ENCODE measurements at places on chromosomes 7 and 10. TPM values are rescaled to one million over a fixed set of nuclear protein-coding genes. Genes with fewer than 3 reads are reported as not detected.

- no peak overlapping the region for H3K4me3 ChIP-seq
- H3K27me3 ChIP-seq: no peaks in the 10 kb centered on the region
- no peak for DNase-seq
- no peaks in the 10 kb centered on the region for H3K36me3 ChIP-seq
Observed at GRCh38 chr7:17153536-17153935, 144.9 kb upstream of the AHR start.

ANKRD61 gene
- total RNA-seq: not detected

SFTPA1 gene
- not detected for total RNA-seq

GRCh38 chr7:74514131-74514591 is 60.5 kb downstream of the GTF2IRD1 start:
- no peak for DNase-seq
- no peaks in the 10 kb centered on the region for H3K27me3 ChIP-seq
- no peak overlapping the region for H3K4me3 ChIP-seq
- no peaks in the 10 kb centered on the region for H3K36me3 ChIP-seq
- H3K27ac ChIP-seq: no peak overlapping the region

DNA sequence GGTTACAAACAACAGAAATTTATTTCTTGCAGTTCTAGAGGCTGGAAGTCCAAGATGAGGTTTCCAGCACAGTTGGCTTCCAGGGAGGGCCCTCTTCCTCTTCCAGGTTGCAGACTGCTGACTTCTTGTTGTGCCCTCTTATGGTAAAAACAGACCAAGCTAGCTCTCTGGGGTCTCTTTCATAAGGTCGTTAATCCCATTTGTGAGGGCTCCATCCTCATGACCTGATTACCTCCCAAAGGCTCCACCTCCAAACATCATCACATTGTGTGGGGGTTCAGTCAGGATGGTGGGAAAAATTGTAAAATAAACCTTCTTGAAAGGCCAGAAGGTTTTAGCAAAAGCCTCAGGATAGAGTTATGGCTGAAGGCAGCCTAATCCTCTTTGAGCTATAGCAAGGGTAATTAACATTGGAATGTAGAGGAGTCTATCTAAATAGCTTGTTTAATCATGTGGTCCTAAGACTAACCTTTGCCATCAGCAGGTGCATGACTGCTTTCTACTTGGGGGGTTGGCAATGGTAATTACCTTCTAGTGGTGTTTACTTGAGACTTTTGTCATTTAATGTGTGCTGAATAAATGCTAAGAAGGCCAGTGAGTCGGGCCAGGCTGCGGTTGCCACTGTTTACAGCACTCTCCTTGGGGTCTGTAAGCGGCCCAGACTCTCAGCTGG is 80.8 kb downstream of the PPP1R17 start:
- no peak overlapping the region for H3K4me3 ChIP-seq
- H3K27ac ChIP-seq: no peak overlapping the region
- no peaks in the 10 kb centered on the region for H3K27me3 ChIP-seq
- H3K36me3 ChIP-seq: no peaks in the 10 kb centered on the region

STEAP1B gene
- 2.8 TPM for total RNA-seq

HILPDA gene
- 36.8 TPM for total RNA-seq

DNA sequence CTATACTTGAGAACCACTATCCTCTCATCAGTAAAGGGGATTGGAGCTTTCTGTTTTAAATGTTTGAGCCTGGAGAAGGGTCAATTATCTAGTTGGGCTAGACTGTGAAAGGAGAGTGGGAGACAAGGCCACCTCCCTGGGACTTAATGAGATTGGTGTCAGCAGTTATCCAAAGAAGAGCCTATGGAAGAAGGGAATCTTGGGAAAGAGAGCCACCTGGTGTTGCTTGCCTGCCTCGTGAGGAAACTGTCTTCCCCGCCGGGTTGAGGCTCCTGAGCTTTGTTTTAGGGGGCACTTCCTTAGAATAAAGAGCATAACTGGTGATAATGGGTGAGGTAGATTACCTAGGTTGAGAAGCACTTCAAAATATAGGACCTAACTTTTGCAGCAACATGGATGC is 32.0 kb upstream of the ABCB4 start:
- H3K4me3 ChIP-seq: no peak overlapping the region
- no peak overlapping the region for H3K27ac ChIP-seq

DNA sequence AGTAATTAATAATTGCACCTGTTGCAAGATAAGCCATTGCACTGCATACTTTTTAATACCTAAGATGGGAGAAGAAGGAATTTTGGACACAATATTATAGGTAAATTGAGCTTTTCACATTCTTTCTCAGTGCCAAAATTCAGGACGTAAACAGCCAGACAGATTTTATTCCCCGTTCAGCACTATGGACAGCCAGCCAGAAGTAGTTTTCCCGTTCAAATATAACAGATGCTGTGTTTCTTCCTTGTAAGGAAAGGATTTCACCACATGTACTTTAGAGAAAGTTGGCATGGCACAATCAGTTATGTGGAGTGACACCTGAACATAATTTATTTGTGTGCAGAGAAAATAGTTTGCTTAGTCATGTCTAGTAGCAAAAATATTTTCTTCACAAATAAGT is 34.8 kb downstream of the SEMA3E start:
- H3K4me1 ChIP-seq: no peaks in the 10 kb centered on the region
- no peak overlapping the region for H3K27ac ChIP-seq
- no peaks in the 10 kb centered on the region for H3K36me3 ChIP-seq

TFEC gene
- total RNA-seq: 12.4 TPM

DNA sequence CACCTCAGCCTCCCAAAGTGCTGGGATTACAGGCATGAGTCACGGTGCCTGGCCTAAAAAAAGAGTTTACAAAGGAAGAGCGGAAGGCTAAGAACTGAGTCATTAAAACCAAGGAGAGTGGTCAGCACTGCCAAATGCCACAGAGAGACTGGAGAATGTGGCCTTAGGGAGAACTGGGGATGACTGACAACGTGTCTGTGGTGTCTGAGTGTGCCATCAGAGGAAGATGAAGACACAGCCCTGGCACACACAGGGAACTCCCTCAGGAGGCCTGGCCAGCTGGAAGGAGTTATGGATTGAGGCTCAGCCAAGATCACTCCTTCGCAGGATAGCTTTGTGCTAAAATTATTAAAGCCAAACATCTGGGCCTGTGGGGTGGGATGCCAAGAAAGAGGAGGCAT is 3.9 kb upstream of the INA start:
- no peak overlapping the region for H3K27ac ChIP-seq
- no peaks in the 10 kb centered on the region for H3K27me3 ChIP-seq
- no peak overlapping the region for H3K4me3 ChIP-seq
- no peaks in the 10 kb centered on the region for H3K36me3 ChIP-seq

DNA sequence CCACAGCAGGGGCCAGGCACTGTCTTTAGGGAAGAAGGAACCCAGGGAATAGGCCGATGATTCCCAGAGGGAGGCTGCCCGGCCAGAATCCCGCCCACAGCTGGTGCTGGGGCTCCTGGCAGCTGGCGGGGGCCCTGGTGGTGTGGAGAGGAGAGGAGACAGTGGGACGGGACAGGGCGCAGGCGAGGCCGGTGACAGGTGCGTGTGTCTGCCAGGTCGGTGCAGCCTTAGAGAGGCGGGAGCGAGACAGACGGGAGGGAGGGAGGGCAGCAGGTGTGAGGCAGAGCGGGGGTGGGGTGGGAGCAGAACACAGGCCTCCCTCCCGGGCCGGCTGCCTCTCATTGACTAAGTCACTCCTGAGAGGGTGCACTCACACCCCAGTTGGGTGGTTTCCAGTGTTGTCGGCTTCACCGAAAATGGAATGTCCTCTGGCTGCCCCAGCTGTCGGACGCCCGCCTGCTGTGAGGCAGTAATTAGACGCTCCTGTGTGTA is 55.2 kb downstream of the ELFN1 start:
- H3K27ac ChIP-seq: no peak overlapping the region
- no peak overlapping the region for H3K4me3 ChIP-seq
- no peaks in the 10 kb centered on the region for H3K36me3 ChIP-seq
- H3K27me3 ChIP-seq: no peaks in the 10 kb centered on the region
- no peak for DNase-seq
- H3K4me1 ChIP-seq: no peaks in the 10 kb centered on the region

GRCh38 chr10:90051053-90051452 is 349.7 kb downstream of the KIF20B start:
- H3K36me3 ChIP-seq: no peaks in the 10 kb centered on the region
- no peak overlapping the region for H3K27ac ChIP-seq
- no peak overlapping the region for H3K4me3 ChIP-seq

GRCh38 chr7:158000160-158000559 is 587.5 kb downstream of the PTPRN2 start:
- no peaks in the 10 kb centered on the region for H3K4me1 ChIP-seq
- H3K4me3 ChIP-seq: no peak overlapping the region
- no peak overlapping the region for H3K27ac ChIP-seq
- DNase-seq: no peak
- no peaks in the 10 kb centered on the region for H3K36me3 ChIP-seq

DNA sequence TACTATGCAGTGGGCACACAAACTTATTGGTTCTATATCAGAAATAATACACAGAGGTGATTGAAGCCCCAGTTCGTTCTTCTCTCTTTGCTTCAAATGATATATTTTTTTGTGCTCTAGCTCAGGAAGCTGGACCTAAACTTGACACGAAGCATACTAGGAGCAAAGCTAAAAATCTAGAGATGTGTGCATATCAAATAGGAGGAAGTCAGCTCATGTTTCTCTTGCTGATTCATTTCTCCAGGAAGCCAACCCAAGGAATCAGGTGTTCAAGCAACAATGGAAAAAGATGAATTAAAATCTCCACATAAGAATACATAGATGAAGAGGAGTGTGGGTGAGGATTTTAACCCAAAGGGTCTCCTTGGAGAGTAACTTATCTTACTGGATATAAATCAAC is 432.5 kb downstream of the KCNMA1 start:
- peaks cover 4% of the 10 kb centered on the region for H3K4me1 ChIP-seq
- no peaks in the 10 kb centered on the region for H3K27me3 ChIP-seq
- no peaks in the 10 kb centered on the region for H3K36me3 ChIP-seq
- DNase-seq: no peak

FOXI2 gene
- 0.23 TPM for total RNA-seq

GPR146 gene
- 44.2 TPM for total RNA-seq
